ENCODE measurements at places on chromosomes 6 and 20.

DNA sequence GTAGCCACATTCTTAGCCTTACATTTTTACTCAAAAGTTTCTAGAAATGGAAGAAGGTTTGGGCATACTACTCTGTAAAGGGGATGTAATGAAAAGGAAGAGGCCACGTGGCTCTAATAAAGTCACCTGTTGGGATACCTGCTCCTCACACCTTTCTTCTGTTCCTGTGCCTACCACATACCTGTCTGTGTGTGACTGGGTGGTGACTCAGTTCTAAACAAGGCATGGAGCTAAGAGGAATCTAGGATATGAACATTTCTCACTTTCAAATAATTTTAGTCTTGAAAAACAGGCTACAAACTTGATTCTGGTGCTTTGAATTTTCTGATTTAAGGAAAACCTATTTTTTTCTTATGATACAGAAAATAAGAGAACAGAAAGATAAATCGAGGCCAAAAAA is 363.6 kb downstream of the RFPL4B start:
- no peak for DNase-seq

GRCh38 chr6:91097364-91097763 is 510.5 kb upstream of the MAP3K7 start:
- no peak for DNase-seq

DNA sequence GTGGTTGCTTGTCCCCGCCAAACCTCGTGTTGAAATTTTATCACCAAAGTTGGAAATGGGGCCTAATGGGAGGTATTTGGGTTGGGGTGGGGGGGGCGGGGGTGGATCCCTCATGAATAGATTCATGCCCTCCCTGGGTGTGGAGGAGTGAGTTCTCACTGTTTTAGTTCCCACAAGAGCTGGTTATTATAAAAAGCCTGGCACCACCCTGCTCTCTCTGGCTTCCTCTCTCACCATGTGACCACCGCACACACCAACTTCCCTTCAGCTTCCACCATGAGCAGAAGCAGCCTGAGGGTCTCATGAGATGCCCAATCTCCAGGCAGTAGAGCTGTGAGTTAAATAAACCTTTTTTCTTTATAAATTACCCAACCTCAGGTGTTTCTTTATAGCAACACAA is 111.3 kb downstream of the PRDM1 start:
- peak; percentile 38 for DNase-seq

DNA sequence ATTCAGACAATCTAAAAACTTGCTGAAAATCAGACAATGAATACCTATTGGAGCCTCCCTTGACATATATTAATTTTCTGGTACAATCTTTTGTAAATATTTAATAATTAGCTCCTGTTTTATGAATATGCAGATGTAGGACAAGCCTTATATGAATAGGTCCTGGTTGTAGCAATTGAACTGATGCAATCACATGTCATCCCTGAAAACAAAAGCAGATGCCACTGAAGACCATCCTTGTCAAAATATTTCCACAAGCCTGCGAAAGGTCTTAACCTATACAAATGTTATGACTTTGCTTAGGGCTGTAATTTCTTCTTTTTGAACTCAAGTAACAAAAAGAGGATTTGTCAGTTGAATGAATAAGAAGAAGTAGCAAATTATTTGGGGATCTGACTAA is 722.1 kb downstream of the EYS start:
- DNase-seq = no peak

- DNase-seq = no peak
These were observed 75.2 kb downstream of the MAP3K5 start for GRCh38 chr6:136716917-136717715.

GRCh38 chr6:111274593-111275217 is 187.4 kb downstream of the SLC16A10 start:
- DNase-seq = no peak

- DNase-seq = no peak
These were observed 53.1 kb upstream of the EIF2S2 start for GRCh38 chr20:34165018-34165619.

GRCh38 chr20:41057999-41058673 is 29.5 kb downstream of the TOP1 start:
- DNase-seq = no peak
